ENCODE measurements at places on chromosomes 13 and 19.

- no peak for DNase-seq
Observed at GRCh38 chr13:71005919-71006318, 861.1 kb downstream of the DACH1 start.

DNA sequence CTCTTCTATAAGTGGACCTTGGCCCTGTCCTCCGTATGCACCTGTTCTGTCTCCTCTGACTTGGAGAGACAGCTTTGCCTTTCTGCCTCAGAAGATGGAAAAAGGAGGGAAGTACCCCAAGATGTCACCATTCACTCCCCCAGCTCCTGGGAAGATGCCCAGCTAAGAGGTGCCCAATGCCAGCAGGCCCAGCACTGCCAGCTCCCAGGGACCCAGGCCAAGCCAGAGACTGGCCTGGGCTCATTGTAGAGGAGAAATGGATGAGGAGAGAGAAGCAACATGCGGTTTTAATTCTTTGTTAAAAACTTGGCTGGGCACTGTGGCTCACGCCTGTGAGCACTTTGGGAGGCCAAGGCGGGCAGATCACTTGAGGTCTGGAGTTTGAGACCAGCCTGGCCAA, 111.5 kb upstream of the ZNF507 start:
- peak; percentile 37 for DNase-seq

DNA sequence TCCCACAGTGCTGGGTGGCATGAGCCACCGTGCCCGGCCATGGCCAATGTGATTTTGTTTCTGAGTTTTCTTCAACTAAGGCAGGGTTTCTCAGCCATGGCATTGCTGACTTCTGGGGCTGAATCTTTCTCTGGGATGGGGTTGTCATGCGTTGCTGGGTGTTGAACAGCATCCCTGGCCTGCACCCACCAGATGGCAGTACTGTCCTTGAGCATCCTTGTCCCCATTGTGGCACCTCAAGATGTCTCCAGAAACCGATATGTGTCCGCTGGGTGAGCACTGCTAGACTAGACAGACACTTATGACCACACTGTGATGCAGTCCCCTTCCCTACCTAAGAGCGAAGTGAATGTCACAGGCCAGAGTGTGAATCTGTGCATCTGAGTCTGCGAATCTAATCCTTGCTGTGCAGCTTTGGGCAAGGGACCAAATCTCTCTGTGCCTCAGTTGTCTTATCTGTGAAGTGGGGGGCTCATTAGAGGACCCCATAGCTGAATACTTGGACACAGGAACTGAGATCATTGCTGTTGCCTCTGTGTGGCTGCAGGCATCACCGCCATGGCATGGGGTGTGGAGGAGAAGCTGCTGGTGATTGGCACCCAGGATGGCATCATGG, 50.3 kb upstream of the SIN3B start:
- DNase-seq, result peak; percentile 2

DNA sequence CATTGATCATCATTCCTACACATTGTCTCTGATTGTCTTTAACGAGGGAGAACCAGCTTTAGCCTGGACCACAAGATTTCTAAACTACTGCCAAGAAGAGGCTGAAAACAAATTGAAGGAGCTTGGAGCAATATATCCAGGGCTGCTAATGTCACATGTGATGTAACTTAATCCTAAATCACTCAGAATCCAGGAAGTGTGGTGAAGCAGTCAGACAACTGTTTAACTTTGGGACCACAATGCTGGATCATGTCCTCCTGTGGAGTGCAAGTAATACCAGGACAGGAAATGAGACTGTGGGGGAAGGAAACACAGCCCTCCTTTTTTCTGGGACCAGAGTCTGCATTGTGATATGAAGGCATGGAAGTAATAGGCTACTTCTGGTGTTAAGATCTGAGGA, 430.2 kb downstream of the KCTD12 start:
- no peak for DNase-seq

- no peak for DNase-seq
Observed at GRCh38 chr19:5107432-5108122, 138.7 kb downstream of the KDM4B start.

- DNase-seq, result no peak
Observed at GRCh38 chr19:28509079-28509895, 703.7 kb downstream of the UQCRFS1 start.

DNA sequence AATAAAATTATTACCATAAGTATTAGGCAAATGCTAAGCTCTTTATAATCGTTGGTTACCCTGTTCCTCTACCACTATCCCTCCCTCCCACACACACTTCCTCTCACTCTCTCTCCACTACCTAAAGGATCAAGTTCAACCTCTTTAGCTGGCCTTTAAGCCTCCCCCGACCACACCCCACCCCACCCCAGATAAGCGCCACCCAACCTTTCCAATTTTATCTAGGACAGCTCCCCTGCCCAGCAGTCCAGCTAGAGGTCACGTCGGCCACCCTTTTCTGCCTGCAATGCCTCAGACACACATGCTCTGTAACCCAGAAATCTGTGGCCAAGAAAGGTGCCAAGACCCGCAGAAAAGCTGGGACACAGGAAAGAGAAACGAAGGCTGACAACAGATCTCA, 1.1 kb downstream of the LYPD4 start:
- no peak for DNase-seq

DNA sequence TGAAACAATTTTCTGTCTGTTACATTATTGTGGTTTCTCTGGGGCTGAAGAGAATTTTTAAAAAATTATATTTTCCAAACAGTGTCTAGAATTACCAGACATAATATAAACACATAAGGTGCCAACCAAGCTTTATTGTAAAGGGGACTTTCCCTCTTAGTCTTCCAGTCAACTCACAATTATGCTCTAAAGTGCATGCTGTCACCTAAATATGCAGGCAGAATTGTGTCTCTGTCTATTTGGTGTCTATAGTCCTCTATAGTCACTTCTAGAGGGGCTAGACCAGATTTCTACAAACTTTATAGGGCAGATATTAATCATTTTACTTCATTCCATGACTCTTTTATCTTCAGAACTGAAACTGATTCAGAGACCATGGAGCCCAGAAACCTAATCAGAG, 12.8 kb downstream of the ZNF254 start:
- DNase-seq, result no peak

DNA sequence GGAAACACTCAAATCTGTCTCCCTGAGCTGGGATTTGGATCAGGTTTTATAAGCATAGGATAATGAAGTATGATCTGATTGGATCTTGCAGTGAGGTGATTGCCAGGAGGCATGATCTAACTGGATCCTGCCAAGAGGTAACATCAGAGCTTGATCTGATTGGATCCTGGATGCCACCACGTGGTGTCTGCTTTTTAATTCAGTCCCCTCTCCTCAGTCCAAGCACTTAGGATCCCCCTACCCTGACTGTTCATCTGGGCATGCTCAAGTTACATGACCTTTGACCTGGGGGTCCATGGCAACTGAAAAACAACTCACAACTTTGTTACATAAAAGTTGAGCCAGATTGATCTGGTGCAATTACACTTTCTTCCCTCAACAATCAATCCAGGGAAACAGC, 47.5 kb upstream of the LSM14A start:
- no peak for DNase-seq
